ENCODE measurements at places on chromosomes 1 and 21. TPM values are rescaled to one million over a fixed set of nuclear protein-coding genes. Genes with fewer than 3 reads are reported as not detected.

The RSPH1 gene
- 68.4 TPM for total RNA-seq

DNA sequence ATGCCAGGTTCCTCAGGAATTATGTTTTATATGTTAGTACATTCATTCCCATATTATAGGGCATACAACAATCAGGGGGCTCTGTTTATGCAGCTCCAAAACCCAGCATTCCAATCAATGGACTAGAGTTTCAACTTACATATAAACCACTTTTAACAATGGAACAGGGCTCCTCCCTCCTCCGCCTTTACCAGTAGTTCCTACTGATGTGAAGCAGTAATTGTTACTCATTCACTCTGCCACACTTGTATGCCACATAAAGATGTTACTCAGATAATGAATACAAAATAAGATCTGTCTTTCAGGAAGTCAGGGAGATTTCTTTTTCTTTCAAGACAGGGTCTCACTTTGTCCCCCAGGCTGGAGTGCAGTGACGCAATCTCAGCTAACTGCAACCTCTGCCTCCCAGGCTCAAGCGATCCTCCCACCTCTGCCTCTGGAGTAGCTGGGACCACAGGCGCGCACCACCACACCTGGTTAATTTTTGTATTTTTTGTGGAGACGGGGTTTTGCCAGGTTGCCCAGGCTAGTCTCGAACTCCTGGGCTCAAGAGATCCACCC lies 17.1 kb downstream of the ZNF281 start:
- no peak for DNase-seq

DNA sequence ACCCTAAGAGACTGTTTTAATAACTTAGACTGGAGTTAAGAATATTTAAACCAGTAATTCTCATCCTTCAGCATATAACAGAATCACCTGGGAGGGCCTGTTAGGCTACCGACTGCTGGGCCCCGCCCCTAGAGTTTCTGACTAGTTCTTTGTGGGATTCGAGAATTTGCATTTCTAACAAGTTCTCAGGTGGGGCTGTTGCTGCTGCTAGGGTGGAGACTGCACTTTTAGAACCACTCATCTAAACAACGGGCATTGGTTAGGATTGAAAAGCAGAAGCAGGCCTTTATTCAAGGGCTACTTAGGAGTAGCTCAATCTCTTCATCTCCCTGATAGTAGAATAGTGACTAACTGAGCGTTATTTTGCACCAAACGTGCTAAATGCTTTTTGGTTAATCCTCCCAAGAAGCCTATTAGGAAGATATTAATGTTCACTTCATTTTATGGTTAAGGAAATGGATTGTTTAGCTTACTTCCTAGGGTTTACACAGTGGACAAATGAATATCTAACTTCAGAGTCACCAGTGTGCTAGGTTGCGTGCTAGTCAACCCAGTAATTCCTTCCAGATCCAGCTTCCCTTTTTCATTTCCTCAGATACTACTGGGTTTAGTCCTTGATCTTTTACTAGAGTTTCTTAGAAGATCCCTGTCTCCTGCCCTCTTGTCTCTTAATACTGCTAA lies 31.1 kb upstream of the UAP1 start:
- DNase-seq = no peak

- no peak for DNase-seq
Observed at GRCh38 chr1:153805886-153806719, 30.9 kb downstream of the SLC27A3 start.

The MEX3A gene
- total RNA-seq = 0.26 TPM

DNA sequence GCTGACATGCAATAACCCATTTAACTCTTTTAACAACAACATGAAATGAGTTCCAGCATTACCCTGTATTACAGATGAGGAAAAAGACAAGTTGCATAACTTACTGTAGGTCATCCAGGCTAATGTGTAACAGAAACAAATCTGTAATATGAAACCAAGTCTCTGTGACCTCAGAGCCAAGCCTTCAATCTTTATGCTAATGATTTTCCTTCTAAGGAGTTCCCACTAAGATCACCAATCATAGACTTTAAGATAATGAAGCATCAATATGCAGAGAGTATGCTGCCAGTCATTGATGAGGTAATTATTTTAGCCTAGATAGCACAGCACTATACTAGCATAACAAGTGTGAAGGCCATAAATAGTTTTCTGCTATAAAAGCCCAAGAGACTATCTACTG lies 35.6 kb upstream of the RNPC3 start:
- no peak for DNase-seq

- no peak for DNase-seq
Observed at GRCh38 chr1:119689511-119689910, 22.2 kb upstream of the PHGDH start.

The S100A8 gene
- total RNA-seq = 143 TPM

The CLDN19 gene
- not detected for total RNA-seq

Measured in upper lobe of left lung (tissue), 6 donors.